ENCODE measurements at places on chromosomes 12 and 14. TPM values are rescaled to one million over a fixed set of nuclear protein-coding genes. Genes with fewer than 3 reads are reported as not detected.

DNA sequence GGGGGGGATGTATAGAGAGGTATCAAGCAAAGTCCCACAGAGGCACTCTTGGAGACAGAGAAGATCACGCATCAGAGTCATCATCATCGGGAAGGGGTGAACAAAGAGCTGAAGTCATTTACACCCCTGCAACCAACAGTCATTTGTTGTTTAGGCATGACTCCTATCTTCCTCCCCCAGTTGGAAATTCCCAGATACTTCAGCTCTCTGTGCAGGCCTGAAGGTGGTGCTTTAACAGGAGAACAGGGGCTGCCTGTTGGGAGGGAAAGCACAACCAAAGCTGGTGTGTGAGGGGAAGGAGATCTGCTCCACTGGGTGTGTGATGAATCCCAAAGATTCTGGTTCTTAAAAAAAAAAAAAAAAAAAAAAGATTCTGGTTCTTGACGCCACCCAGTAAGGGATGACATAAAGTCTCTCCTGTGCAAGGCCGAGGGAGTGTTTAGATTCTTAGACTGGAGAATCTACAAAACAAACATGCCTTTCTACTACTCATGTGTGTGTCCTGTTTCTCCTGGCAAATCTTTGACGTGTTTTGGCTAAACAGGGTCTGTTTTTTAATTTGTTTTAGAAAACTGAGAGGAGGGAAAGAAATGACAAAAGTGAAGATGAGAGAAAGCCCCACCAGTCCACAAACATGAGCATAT lies 121.0 kb upstream of the ARHGAP5 start:
- DNase-seq: no peak

- no peak for DNase-seq
Observed at GRCh38 chr14:103313704-103314103, 20.3 kb upstream of the EIF5 start.

- DNase-seq: no peak
Observed at GRCh38 chr12:46461459-46461858, 88.9 kb upstream of the SLC38A2 start.

- peak; percentile 90 for DNase-seq
Observed at GRCh38 chr12:116319898-116320621, 42.6 kb upstream of the MED13L start.

DNA sequence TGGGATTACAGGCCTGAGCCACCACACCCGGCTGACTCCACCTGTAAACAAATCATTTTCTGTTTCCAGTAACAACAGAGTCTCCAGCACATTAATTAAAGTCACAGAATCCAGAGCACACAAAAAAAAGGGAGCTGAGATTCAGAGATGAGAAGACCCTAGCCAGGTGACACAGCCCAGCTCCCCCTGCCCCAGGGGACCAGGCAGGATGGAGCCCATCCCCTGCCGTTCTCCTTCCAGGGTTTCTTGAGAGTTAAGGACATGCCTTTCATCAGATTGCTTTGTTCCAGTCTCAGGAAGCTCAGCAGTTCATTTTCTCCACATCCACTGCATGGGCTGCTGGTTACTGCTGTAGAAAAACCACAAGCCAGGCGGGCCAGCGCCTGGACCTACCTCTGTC lies 81.2 kb downstream of the RIMBP2 start:
- DNase-seq: no peak

Gene B4GALNT1
- 0.25 TPM for total RNA-seq

Gene ASB2
- total RNA-seq: not detected

Data from foreskin keratinocyte (primary cell).